ENCODE measurements at places on chromosomes 13 and 19.

DNA sequence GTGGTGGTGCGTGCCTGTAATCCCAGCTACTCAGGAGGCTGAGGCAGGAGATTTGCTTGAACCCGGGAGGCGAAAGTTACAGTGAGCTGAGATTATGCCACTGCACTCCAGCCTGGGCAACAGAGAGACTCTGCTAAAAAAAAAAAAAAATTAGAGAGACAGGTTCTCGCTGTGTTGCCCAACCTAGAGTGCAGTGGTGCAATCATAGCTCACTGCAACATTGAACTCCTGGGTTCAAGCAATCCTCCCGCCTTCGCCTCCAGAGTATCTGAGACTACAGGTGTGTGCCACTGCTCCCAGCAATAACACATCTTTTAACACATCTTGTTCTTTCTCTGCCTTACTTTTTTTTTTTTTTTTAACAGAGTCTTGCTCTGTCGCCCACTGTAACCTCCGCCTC lies 32.7 kb downstream of the CLEC17A start:
- DNase-seq, result no peak

GRCh38 chr19:12546068-12546467 lies 5.2 kb downstream of the ZNF564 start:
- DNase-seq, result no peak

DNA sequence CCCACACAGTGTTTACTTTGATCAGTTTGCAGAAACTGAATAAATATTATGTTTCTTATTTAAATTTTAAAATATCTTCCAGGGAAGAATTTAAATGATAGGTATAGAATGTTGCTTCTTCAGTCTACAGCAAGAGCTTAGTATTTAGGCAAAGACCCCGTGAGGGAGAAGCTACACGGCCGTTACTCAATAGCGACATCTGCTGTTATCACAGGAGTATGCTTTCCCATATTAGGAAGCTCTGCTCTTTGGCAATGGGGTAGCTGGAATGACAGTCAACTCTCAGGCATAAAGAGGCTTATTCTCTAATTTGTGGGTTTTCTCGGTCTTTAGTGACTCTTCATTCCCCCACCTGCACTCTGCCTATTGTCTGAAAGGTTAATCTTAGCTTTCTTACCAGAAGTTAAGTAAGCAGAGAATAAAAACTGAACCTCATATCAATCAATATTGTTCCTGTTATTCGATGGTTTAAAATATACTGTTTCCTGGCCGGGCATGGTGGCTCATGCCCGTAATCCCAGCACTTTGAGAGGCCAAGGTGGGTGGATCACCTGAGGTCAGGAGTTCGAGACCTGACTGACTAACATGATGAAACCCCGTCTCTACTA lies 13.2 kb upstream of the LHFPL6 start:
- peak; percentile 28 for DNase-seq

- DNase-seq, result peak; percentile 83
Observed at GRCh38 chr13:44107357-44108121, 227.8 kb downstream of the LACC1 start.

GRCh38 chr13:109787135-109787954 lies 962 bp upstream of the IRS2 start:
- DNase-seq, result peak; percentile 65

DNA sequence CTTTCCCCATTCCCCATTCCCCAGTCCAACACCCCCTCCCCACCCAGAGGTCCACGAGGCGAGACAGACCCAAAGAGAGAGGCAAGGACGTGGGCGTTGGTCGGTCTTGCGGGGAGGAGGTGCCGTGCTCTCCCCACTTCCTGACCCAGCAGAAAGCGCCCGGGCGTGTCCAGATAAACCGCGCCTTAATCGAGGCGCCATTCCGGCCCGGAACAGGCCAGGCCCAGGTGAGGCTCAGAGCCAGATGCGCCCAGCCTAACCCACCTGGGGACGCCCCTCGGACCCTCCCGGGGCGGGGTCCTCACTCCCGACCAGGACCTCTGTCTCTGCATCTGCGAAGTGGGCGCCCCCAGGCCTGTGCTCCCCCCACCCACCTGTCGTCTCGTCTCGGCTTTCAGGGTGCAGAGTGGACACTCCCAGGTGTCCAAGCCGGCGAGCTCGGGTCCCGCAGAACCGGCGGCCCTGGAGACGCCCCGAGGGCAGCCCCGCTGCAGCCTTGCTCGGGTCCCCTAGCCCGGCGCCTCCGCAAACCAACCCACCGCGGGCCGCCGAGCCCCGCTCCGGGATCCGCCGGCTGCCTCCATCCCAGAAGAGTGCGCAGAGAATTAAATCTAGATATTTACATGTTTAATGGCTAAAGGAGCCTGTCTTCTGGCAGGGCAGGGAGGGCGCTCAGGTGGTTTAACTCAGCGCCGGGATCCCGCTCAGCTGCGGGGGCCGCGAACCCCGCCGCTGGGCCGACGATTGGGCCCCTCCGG lies 5.0 kb upstream of the ONECUT3 start:
- DNase-seq, result no peak

DNA sequence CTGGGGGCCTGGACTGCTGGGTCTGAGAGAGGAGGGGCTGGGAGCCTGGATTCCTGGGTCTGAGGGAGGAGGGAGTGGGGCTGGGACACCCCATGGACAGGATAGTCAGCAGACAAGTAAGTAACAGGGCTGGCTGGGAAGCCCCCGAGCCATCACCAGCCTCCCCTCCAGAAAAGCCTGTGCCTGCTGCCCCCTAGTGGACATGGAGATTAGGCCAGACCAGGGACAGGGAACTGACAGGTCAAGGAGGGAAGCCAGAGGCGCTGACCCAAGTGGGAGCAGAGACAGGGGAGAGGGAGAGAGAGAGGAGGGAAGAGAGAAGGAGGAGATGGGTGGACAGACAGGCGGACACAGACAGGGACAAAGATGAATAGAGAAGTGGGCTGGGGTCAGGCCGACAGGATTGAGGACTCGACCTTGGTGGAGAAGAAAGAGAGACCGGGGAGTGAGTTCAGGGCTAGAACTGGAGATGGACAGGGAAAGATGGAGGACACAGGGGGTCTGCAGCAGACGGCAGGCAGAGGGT lies 6.7 kb upstream of the ERFL start:
- peak; percentile 47 for DNase-seq

GRCh38 chr13:71015021-71015420 lies 852.0 kb downstream of the DACH1 start:
- DNase-seq, result peak; percentile 12

DNA sequence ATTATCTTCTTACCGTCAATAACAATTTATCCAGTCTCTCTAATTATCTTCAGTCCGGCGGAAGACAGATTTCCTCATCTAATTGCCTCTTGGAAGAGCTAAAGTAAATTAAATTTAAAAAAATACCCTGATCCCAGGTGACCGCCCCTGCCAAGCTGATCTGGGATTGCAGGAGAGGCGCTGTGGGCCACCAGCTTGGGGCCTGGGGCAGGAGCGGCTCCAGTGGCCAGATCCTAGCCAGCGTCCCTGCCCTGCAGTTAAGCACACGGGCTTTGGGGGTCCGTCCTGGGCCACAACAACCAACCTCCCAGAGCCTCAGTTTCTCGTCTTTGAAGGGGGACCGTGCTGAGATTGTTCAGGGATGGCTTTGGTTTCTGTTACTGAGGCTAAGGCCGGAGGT lies 12.4 kb upstream of the TMEM255B start:
- no peak for DNase-seq

DNA sequence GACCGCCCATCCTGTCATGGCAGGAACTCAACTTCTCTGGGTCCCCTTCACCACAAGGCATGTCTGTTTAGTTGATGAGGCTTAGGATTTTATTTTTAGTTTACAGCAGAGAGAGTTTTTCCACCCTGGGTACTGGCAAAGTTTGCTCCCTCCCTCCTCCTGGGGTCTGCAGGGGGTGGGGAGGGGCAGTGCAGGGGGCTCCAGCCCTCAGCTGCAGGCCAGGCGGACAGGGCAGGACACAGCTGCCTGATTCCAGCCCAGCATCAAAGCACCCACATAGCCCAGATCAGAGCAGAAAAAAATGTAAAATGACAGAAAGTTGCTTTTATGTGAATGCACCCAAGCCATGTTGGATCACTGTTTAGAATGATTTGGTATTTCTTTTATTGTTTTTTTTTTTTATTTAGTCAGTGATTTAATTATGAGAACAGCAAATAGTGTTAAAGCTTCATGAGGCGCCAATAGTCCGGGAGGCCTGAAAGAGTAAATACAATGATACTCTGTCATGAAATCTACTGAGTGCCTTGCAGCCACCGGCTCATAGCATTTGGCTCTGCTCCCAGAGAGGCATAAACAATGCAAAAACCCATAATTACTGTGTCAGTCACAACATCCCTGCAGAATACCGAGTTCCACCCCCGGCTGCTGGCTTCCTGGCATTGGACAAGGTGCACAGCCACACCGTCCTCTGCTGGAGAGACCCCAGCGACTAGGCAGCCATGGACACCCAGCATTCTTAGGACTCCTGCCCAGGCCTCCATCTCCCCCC lies 923.5 kb downstream of the UQCRFS1 start:
- DNase-seq, result peak; percentile 35

DNA sequence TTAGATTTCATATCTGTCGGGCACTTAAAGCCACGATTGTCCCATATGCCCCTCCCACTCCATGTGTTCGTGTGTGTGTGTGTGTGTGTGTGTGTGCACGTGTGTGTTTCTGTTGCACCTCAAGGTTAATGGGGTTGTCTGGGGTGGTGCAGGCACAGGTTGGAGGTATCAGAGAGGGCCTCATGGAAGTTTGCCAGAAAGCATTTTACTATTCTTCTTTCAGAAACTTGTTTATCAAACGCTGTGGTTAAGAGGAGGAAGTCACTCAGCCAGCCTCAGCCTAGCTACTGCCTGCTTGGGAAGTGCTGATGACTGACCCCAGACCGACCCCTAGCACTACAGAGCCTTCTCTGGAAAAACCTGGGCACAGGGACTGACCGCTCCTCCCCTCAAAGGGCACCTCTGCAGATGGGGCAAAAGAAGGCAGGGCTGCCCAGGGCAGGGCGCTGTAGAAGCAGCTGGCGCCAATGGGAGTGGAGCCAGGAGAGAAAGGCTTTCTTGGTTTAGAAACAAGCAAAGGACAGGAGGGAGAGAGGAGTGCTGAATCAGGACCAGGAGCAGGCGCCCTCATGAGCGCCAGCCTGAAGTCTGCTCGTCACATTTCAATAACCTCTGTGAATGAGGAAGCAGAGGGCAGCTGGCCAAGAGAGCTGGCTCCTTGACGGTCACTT lies 3.9 kb downstream of the SIAH3 start:
- DNase-seq, result no peak

GRCh38 chr19:14375055-14375581 lies 6.1 kb upstream of the ADGRE5 start:
- no peak for DNase-seq

DNA sequence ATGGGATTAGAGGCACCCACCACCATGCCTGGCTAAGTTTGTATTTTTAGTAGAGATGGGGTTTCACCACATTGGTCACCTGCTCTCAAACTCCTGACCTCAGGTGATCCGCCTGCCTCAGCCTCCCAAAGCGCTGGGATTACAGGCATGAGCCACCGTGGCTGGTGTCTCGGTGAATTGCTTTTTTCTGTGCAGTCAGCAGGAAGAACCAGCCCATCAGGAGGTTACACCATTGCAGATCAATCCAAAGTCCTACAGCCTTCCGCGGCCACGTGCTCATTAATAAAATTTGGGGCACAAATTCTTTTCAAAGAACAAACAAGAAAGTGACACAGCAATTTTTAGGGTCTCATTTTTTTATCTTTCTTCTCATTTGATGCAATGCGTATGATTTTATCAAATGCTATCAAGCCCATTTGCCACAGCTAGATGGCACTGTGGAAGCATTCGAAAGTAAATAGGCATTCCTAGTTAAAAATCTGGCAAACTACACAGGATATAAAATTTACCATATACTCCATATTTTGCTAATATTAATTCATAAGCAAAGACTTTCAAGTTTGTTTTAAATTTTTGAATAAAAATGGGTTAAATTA lies 54.4 kb upstream of the ZNF835 start:
- DNase-seq, result no peak

- DNase-seq, result no peak
Observed at GRCh38 chr13:28058866-28059613, 41.3 kb downstream of the FLT3 start.

DNA sequence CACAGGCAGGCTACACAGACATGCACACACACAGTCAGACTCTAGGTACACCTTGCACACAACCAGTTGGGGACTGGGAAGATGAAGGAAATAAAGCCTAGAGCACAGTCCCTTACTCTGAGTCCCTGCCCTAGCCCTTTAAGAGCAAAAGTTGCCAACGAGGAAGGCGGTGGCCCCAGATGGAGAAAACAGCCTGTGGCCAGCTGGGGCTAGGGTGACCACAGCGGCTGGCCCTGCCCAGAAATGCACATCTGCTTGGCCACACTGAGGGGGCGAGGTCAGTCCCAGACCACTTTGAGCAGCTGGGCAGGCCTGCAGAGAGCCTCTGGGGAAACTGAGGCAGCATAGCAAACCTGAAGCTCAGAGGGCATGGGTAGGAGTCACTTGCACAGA lies 52.3 kb downstream of the PTPRS start:
- DNase-seq, result no peak

DNA sequence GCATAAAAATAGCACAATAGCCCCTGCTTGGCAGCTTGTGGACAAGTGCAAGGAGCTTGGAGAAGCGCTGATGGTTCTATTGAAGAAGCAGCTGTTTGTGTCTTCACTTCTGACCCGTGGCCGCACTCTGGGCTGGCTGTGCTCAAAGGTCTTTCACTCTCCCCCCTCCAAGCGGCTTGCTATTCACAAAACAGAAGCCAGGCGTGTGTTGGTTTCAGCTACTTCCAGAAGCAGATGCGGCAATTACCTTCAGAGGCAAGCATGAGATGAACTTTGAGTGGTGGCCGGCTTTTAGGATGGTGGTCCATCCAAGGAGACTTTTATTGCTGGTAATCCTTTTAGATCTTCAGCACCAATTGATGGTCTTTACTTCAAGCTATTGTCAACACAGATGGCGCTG lies 188.5 kb upstream of the ARGLU1 start:
- DNase-seq, result no peak

- no peak for DNase-seq
Observed at GRCh38 chr13:106121173-106121754, 414.2 kb downstream of the EFNB2 start.

DNA sequence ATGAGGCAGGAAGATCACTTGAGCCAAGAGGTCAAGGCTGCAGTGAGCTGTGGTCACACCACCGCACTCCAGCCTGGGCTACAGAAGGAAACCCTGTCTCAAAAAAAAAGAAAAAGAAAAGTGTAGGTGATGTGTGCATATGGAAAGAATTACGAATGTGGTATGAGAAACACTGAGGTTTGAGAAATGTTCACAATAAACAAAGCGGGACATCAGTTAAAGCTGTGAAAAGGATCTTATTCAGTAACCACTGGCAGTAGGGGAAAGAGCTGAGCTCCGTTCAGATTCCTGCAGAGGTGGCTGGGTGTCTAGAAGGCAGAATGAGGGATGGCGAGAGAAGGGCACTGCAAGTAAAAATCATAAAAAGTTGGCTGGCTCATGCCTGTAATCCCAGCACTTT lies 4.1 kb upstream of the IGSF23 start:
- DNase-seq, result no peak

Data from large intestine (tissue), 12 donors.